ENCODE measurements at places on chromosomes 5 and 9. TPM values are rescaled to one million over a fixed set of nuclear protein-coding genes. Genes with fewer than 3 reads are reported as not detected.
A peak's percentile ranks its signal among the peaks of the same experiment; 100 is the strongest.

The PCDHGA9 gene
- total RNA-seq, result 8.8 TPM

The DEPDC1B gene
- 0.74 TPM for total RNA-seq

The CDC20B gene
- not detected for total RNA-seq

The ZSWIM6 gene
- 16.7 TPM for total RNA-seq

The CDO1 gene
- 16.0 TPM for total RNA-seq

The FBXL17 gene
- 15.0 TPM for total RNA-seq

The NIPAL4 gene
- total RNA-seq, result 12.0 TPM

DNA sequence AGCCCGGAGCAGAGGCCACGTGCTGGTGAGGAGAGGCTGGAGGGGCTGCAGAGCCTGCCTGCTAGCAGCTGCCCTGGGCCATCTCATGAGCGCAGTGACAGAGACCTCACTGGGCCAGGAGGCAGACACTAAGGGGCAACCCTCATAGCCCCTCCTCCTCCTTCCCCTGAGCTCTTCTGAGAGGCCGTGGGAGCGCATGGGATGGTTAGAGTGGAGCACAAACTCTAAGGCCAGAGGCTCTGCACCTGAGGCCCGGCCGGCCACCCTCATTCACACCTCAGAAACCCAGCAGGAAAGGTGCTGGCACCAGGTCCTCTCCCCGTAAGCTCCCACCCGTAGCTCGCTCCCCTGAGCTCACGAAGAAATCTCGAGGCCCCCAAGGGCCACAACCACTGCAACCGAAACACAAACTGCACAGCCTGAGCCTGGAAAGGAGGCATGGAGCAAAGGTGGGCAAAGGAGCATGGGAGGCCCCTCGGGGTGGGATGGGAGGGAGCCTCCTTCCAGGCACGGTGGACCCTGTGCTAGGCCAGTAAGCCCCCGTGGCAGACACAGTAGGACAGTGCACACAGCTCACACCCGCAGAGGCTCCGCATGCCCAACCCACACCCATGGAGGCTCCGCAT lies 17.7 kb downstream of the CAMSAP1 start:
- DNase-seq, result peak; percentile 93
- no peaks in the 10 kb centered on the region for H3K36me3 ChIP-seq
- no peak overlapping the region for H3K27ac ChIP-seq
- H3K4me3 ChIP-seq, result no peak overlapping the region
- H3K4me1 ChIP-seq, result peaks cover 80% of the 10 kb centered on the region
- H3K27me3 ChIP-seq, result no peaks in the 10 kb centered on the region

GRCh38 chr5:94102849-94103248 lies 361.4 kb upstream of the POU5F2 start:
- H3K4me3 ChIP-seq, result no peak overlapping the region
- H3K27ac ChIP-seq, result no peak overlapping the region
- H3K27me3 ChIP-seq, result no peaks in the 10 kb centered on the region
- no peaks in the 10 kb centered on the region for H3K4me1 ChIP-seq
- H3K36me3 ChIP-seq, result no peaks in the 10 kb centered on the region

DNA sequence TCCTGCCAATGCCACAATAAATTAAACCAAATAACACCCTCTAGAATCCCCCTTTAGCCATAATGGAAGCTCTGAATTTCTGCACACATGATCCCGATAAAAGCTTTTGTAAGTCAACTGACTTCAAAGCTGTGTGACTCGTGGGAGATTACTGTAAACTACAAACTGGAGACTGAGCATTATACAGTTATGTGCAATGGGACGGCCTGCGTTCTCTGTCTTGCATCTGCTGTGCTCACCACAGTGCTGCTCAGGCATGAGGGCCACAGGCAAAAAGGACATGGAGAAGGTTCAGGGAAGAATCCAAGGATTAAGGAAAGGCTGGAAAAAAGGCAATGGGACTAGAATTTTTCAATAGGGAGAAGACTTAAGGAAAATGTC lies 184.2 kb downstream of the FANCC start:
- peak overlapping the region; percentile 53 for H3K27ac ChIP-seq
- DNase-seq, result no peak
- H3K4me3 ChIP-seq, result no peak overlapping the region

DNA sequence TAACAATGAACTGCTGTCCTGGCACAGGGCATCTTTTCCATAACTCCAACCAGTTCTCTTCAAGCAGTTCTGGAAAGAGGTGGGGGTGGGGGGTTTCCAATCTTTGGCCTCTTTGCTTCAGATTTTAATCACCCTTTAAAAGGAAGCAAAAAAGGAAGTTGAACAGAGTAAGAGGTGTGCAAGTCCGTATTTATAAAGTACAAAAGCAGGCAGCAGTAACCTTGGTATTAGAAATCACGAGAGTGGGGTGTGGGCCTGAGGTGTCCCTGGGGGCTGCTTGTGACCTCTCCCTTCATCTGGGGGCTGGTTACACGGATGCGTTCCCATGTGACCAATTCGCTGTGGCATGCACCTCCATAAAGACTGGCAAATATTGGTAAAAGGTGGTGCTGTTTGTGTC lies 70.5 kb downstream of the PTCH1 start:
- no peak overlapping the region for H3K27ac ChIP-seq
- no peaks in the 10 kb centered on the region for H3K4me1 ChIP-seq
- DNase-seq, result no peak
- H3K36me3 ChIP-seq, result peaks cover 56% of the 10 kb centered on the region
- no peaks in the 10 kb centered on the region for H3K27me3 ChIP-seq

GRCh38 chr9:34929506-34930102 lies 28.5 kb upstream of the PHF24 start:
- no peaks in the 10 kb centered on the region for H3K27me3 ChIP-seq
- no peaks in the 10 kb centered on the region for H3K4me1 ChIP-seq
- no peaks in the 10 kb centered on the region for H3K36me3 ChIP-seq
- DNase-seq, result no peak

DNA sequence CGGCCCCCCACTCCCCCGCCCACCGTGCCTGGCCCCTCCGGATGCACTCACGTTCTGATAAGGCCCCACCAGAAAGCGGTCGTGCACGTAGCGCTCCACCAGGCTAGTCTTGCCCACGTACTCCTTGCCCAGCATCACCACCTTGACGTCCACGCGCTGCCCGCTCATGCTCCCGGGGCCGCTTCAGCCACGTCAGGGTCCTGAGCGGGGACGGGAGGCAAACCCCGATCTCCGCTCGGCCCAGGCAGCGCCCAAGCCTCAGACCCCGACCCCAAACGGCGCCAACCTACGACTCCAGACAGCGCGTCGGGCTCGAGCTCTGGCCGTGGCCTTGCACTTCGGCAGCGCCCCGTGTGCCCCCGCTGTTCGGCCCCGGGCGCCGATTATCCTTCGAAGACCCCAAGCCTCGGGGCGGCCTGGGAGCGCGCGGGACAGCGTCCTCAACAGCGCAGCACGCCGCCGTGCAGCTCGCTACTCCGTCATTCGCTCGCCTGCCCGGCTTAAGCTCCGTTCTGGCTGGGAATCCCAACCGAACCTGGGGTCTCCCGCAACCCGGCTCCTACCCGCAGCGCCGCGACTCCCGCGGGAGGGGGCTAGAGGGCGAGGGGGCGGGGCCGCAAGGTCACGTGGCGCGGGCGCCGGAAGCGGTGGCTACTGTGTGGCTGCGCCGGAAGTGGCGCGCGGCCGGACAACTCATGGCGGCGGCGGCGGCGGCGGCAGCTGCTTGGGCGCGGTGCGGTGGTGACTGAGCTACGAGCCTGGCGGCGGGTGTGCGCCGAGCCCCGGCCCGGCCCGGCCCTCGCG lies at the start of the genes PRELID1 and RAB24:
Gene PRELID1 (plus strand): TSS at position 679 of the 804 bp plus-strand sequence. CDS start 187 bp downstream, outside the sequence.
Gene RAB24 (minus strand): TSS at position 599 of the 804 bp plus-strand sequence. CDS start 431 bp downstream, at position 168.
- peak within 1 kb of the TSS; percentile 84 for H3K27ac ChIP-seq
- H3K27me3 ChIP-seq, result no peaks in the 10 kb centered on the region
- peaks cover 69% of the 10 kb centered on the region for H3K4me1 ChIP-seq
- no peaks in the 10 kb centered on the region for H3K36me3 ChIP-seq
- H3K4me3 ChIP-seq, result peak within 1 kb of the TSS; percentile 77

GRCh38 chr5:9415566-9415965 lies 130.3 kb downstream of the SEMA5A start:
- no peaks in the 10 kb centered on the region for H3K36me3 ChIP-seq
- no peak for DNase-seq
- H3K4me1 ChIP-seq, result no peaks in the 10 kb centered on the region
- H3K27ac ChIP-seq, result no peak overlapping the region
- no peaks in the 10 kb centered on the region for H3K27me3 ChIP-seq

DNA sequence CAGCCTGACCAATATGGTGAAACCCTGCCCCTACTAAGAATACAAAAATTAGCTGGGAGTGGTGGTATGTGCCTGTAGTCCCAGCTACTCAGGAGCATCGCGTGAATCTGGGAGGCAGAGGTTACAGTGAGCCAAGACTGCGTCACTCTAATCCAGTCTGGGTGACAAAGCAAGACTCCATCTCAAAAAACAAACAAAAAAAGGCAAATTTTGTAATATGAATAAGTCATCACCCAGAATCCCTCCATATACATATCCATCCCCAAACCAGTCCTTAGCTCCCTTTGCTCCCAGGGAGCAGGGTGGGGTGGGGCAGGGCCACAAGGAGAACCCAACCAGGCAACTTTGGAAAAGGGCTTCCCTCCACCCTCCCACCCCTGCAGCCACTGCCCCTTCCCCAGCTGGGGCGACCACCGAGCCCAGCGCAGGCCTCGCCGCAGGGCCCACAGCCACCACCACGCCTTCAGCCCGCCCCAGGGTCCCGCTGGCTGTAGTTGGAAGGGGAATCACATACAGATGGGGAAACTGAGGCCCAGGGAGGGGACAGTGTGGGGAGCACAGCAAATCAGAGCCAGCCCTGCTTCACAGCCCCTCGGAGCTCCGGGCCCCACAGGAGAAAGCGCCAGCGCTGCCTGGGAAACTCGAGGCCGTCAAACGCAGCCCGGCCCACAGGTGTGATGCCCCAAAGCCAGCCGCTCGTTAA lies 7.8 kb downstream of the NOTCH1 start:
- H3K4me3 ChIP-seq, result no peak overlapping the region
- H3K4me1 ChIP-seq, result peaks cover 94% of the 10 kb centered on the region
- no peaks in the 10 kb centered on the region for H3K27me3 ChIP-seq
- peaks cover 9% of the 10 kb centered on the region for H3K36me3 ChIP-seq
- peak overlapping the region; percentile 91 for H3K27ac ChIP-seq

- peaks cover 11% of the 10 kb centered on the region for H3K4me1 ChIP-seq
- H3K27me3 ChIP-seq, result no peaks in the 10 kb centered on the region
- DNase-seq, result no peak
- no peak overlapping the region for H3K4me3 ChIP-seq
Measured at GRCh38 chr9:3746296-3747275, 220.8 kb upstream of the RFX3 start.

DNA sequence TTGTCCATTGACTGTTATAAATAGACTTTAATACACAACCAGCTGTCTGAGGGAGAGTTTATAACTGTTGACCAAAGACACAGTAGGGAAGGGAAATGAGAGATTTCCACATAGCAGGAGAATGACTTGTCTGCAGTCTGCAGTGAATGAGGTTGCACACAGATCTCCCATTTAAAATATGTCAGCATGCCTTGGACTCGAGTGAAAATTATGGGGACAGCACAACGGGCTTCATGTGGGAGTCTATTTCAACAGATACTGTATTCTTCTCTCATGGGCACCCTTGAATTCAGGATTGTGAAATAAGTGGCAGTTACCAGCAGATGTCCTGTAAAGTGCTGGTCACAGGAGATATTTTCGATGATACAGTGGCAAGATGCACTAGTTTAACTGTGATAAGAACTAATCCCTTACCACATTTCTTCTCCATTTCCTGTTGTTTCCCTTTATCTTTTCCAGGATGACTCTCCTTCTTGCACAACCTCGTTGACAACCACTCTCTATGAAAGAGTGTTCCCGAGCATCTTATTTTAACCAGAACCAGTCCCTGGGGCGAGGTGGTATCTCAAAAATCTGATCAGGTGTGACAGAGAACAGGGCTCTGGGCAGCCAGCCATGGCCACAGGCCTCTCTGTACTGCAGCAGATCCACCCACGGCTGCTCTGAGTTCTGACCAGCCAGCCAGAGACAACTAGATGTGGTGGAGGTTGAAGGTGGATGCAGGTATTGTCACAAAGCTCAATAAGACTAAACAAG lies 51.5 kb upstream of the MAP3K1 start:
- DNase-seq, result no peak
- H3K27me3 ChIP-seq, result no peaks in the 10 kb centered on the region
- no peaks in the 10 kb centered on the region for H3K36me3 ChIP-seq
- no peaks in the 10 kb centered on the region for H3K4me1 ChIP-seq
- no peak overlapping the region for H3K27ac ChIP-seq

DNA sequence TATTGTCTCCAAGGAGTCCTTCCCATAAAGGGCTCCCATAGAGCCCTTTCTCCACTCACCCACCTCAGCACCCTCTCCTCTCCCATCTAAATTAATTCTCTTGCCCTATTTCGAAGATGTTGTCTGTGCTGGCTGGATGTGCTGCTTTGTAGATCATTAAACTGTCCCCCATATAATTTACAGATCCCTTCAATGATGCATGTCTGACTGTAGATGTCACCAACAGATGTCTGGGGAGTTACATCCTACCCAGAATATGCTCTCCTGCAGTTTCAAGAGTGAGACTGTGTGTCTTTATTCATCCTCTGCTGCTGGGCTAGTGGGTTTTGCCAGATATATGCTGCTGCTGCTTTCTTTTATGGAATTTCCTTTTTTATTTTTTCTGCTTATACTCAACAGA lies 351.2 kb downstream of the MLLT3 start:
- H3K27ac ChIP-seq, result no peak overlapping the region
- H3K36me3 ChIP-seq, result no peaks in the 10 kb centered on the region
- DNase-seq, result no peak
- no peak overlapping the region for H3K4me3 ChIP-seq
- no peaks in the 10 kb centered on the region for H3K27me3 ChIP-seq
- H3K4me1 ChIP-seq, result no peaks in the 10 kb centered on the region

- DNase-seq, result no peak
- no peak overlapping the region for H3K27ac ChIP-seq
- H3K27me3 ChIP-seq, result no peaks in the 10 kb centered on the region
- H3K4me3 ChIP-seq, result no peak overlapping the region
- H3K36me3 ChIP-seq, result no peaks in the 10 kb centered on the region
Measured at GRCh38 chr5:82497242-82497641, 219.1 kb upstream of the RPS23 start.

- H3K4me1 ChIP-seq, result no peaks in the 10 kb centered on the region
- no peak overlapping the region for H3K4me3 ChIP-seq
- H3K36me3 ChIP-seq, result no peaks in the 10 kb centered on the region
Measured at GRCh38 chr5:106269252-106269843, 1401.4 kb downstream of the EFNA5 start.

- DNase-seq, result no peak
- peaks cover 2% of the 10 kb centered on the region for H3K4me1 ChIP-seq
- H3K4me3 ChIP-seq, result no peak overlapping the region
- no peaks in the 10 kb centered on the region for H3K36me3 ChIP-seq
Measured at GRCh38 chr9:134486143-134486591, 155.4 kb upstream of the COL5A1 start.

- H3K36me3 ChIP-seq, result no peaks in the 10 kb centered on the region
- H3K27me3 ChIP-seq, result no peaks in the 10 kb centered on the region
- DNase-seq, result no peak
- H3K27ac ChIP-seq, result no peak overlapping the region
- no peaks in the 10 kb centered on the region for H3K4me1 ChIP-seq
- no peak overlapping the region for H3K4me3 ChIP-seq
Measured at GRCh38 chr5:106393276-106393675, 1277.5 kb downstream of the EFNA5 start.

- H3K4me3 ChIP-seq, result no peak overlapping the region
- H3K27ac ChIP-seq, result no peak overlapping the region
- no peaks in the 10 kb centered on the region for H3K27me3 ChIP-seq
- no peaks in the 10 kb centered on the region for H3K4me1 ChIP-seq
- no peak for DNase-seq
- H3K36me3 ChIP-seq, result no peaks in the 10 kb centered on the region
Measured at GRCh38 chr5:91419571-91420537, 36.7 kb upstream of the ARRDC3 start.
